ENCODE measurements at places on chromosomes 1 and 21. TPM values are rescaled to one million over a fixed set of nuclear protein-coding genes. Genes with fewer than 3 reads are reported as not detected.

KRTAP19-3 gene
- total RNA-seq: not detected

GRCh38 chr1:221440658-221441057 lies 301.2 kb downstream of the DUSP10 start:
- no peak for DNase-seq

DNA sequence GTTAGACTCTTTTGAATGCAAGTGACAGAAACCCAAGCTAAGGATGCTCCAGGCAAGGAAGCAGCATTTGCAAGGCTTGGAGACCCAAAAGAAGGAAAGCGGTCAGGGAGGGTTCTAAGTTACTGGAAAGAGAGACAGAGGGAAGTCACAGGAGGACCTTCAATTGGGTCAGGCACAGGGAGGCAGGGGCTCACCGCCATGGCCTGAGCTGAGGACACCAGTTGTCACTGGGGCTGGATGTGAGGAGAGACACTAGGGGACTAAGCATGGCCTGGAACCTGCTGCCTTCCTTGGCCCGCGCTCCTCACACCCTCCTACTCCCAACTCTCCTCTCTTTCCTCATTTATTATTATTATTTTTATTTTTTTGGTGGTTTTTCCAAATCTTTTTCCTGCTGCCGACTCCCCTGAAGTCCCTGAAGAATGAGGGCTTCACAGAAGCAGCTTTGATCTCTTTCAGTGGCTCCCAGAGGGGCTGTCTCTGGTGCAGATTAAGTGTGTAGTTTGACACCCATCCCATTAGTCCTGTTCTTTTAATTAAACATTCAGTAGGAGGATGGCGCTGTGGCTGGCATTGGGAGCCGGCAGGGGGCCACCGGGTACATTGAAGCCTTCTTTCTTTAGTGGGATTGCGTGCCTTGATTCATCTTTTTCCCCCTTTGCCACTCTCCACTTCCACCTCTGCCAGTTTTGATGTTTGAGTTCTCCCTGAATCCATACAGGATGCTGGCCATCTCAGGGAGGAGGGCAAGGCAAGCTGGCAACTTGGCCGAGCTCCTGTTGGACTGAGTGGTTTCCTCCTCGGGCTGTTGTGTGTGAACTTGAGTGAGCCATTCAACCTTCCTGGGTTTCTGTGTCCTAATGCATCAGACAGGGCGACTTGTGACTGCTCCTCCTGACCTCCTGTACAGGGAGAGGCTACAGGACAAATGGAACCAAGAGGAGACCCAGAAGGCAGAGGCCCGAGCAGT lies 59.3 kb downstream of the MDM4 start:
- no peak for DNase-seq

SLC6A17 gene
- not detected for total RNA-seq

DNA sequence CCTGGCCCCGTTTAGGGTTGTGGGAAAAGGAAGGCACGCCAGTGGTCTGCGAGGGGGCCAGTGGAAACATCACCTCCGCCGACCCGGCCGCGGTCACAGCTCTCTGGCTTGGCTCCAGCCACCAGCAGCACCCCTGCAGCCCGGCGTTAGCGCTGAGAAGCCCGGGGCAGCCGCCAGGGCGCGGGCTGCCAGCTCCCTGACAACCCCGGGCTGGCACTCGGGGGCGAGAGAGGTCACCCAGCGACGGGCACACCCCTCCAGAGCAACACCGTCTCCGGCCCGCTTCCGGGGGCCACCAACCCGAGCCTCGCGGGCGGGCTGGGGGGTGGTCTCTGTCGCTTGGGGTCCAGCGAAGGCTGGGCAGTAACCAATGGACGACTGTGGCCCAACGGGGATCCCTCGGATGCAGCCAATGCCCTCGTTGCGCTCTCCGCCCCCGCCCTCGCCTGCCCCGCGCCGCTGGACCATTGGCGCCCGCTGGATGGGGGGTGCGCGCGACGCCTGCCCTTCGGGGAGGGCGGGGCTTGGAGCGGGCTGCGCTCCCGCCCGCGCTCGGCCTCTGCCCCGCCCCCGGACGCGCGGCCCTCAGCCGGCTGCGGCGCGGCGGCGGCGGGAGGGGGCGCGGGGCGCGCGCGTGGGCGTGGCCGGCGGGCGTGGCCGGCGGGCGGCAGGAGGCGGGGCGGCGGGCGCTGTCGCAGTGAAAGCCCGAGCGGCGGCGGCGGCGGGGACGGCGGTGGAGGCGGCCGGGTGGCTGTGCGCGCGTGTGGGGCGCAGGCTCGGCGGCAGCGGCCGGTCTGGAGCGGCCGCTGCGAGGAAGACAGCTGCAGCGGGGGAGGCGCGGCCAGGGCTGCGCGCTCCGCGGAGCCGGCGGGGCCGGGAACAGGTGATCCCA lies at the start of gene MAN1C1:
MAN1C1 (plus strand) TSS at position 697 of the 892 bp plus-strand sequence. CDS start 1,007 bp downstream, outside the sequence.
- DNase-seq: peak; percentile 81
